ENCODE measurements at places on chromosomes 1 and 21.

DNA sequence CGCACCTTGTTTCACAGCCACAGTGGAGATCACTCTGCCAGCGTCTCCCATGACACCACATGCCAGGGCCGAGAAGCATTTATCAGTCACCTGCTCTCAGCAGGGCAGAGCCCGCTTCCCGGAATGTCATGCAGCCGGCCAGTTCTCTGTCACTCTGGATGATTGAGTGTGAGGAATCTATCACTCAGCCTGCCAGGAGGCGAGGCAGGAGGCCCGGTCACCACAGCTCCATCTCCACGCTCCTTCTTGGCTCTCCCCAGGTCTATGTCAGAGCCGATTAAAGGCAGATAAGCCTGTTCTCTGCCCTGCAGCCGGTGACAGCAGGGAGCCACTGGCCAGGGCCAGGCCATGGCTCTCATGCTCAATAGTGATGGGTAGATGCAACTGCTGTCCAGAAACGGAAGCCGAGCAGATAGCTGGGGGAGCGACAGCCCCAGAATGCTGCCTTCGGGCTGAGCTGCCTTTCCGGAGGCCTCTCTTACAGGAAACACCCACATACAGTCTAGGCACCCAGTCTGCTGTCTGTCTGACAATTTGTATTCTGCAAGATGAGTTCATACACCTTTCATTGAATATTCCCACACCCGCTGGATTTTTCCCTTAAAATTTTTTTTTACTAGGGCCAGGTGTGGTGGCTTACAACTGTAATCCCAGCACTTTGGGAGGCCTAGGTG, 64.1 kb downstream of the ACTL8 start:
- DNase-seq, result no peak

GRCh38 chr1:112536561-112536960, 27.8 kb downstream of the WNT2B start:
- DNase-seq, result no peak

GRCh38 chr1:60173729-60174505, 100.3 kb upstream of the C1orf87 start:
- no peak for DNase-seq

DNA sequence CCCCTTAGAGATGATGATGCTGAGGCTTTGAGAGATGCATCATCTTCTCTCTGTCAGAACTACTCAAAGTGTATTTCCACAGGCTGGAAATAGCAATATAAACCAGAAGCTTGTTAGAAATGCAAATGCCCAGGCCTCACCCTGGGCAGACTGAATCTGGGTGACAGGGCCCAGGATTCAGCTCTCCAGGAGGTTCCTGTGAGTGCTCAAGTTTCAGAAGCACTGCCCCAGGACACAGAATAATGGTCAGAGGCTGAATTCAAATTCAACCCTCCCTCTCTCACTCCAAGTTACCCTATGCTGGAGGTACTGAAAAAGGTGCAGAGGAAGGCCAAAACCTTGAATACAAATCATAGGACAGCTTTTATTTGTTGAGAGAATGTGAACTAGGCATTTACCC, 98.5 kb upstream of the NGF start:
- no peak for DNase-seq

DNA sequence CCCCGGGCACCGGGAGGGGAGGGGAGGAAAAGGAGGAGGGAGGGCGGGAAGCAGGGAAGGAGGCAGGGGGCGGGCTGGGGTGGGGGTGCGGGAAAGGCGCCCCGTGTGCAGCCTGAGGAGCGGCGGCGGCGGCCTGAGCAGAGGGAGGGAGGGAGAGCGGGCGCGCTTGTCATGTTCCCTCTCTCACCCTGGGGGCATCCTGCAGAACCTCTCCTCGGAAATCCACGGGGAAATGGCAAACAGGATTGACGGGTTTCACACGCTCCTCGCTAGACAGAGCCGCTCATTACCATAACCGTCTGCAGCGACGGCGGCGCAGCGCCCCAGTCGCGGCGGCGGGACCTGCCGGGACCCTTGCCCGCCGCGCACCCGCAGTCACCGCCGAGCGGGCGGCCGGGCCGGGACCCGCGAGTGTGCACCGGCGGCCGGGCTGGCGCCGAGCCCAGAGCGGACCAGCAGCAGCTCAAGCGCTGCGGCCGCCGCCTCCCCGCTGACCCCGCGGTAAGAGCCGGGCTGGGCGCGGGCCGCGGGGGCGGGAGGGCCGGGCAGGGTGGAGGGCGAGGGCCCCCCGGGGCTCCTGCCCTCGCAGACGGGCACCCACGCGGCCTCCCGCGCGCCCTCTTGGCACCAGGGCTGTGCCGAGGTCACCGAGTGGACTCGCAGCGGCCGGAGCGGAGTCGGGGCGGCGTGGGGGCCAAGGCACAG, at the start of gene SERTAD4:
Gene SERTAD4 (plus strand): TSS at position 286 of the 705 bp plus-strand sequence. CDS start 5,165 bp downstream, outside the sequence.
- DNase-seq, result no peak

DNA sequence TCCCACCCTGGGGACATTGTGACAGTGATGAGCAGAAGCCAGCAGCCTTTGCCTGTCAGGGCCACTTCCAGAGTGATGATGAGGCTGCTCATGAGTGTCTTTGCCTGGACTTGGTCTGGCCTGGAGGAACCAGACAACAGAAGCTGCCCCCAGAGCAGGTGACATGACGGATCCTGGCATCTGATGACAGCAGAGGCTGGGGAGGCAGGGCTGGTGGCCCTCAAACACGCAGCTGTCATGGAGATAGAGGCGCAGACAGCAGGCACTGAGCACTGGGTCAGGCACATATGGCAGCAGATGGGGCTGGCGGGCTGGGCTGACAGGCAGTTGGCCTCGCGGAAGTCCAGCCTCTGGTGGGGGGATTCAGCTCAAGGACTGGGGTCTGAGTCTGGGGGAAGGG, 66.4 kb upstream of the STUM start:
- no peak for DNase-seq

DNA sequence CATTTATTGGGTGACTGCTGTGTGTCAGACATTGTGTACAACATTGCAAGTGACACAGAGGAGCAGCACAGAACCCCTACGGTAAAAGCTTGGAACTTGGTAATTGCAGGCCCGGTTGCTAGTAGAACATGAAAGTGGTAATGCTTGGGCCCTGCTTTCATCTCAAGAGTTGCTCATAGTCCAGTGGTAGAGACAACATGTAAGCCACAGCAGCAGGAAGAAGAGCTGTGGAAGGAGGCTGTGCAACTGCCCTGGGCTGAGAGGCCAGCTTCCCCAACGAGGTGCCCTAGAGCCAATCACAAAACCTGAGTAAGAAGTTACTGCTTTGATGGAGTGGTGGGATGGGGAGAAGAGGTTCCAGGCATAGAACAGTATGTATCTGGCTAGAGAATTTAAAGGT, 18.4 kb downstream of the CNIH4 start:
- DNase-seq, result no peak

- DNase-seq, result no peak
These were observed 90.6 kb upstream of the ZNF678 start for GRCh38 chr1:227472772-227473171.

- DNase-seq, result no peak
These were observed 671.7 kb downstream of the SMYD3 start for GRCh38 chr1:245835386-245835785.

DNA sequence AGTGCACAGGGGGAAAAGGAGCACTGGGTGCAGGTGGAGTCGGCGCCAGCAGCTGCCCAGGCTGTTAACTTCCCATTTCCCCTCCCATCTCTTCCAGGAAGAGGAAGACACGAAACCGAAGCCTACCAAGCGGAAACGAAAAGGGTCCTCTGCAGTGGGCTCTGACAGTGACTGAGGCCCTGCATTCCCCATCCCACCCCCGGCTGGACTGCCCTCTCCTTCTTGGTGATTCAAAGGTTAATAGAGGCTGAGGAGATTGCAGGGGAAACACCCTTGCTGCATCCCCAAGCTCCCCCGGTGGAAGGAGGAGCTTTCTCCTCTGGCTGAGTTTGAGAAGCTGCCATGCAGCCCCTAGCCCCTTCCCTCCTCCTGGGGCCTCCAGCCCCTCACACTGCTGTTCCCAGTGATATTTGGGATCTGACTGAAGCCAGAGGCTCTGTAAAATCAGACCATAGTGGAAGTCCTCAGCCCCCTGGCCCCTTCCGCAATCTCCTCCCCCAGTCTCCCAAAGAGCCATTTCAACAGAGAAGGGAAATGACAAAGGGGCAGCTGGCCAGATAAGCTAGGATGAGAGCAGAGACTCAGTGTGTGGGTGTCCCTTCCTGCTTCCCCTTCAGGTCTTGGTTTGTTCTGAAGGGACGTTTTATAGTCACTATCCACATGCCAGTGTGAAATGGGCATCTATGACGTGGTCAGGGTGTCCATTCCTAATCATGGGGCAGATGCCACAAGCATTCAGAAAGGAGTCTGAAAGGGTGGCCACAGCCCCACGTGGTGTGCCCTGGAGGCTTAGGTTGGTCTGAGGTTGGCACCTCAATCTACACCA, 1.9 kb upstream of the SLC27A3 start:
- DNase-seq, result no peak

- no peak for DNase-seq
These were observed 155.0 kb upstream of the EDN2 start for GRCh38 chr1:41639332-41639936.

- DNase-seq, result no peak
These were observed 15.8 kb upstream of the SLC25A44 start for GRCh38 chr1:156177919-156178654.

DNA sequence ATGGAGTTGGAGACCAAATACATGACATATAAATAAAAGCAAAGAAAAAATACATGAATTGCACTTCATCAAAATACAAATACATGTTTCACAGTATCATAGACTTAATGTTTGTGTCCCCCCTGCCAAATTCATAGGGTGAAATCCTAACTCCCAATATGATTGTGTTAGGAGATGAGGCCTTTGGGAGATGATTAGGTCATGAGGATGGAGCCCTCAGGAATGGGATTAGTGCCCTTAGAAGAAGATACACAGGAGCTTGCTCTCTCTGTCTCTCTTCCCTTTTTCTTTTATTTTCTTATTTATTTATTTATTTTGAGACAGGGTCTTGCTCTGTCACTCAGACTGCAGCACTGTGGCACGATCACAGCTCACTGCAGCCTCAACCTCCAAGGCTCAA, 26.0 kb upstream of the FAM131C start:
- DNase-seq, result no peak

GRCh38 chr1:111141245-111142220, 1.5 kb downstream of the CEPT1 start:
- no peak for DNase-seq

- no peak for DNase-seq
These were observed 14.9 kb downstream of the PLEKHA6 start for GRCh38 chr1:204344665-204345355.

GRCh38 chr21:38444691-38445090, 53.6 kb downstream of the ERG start:
- no peak for DNase-seq

DNA sequence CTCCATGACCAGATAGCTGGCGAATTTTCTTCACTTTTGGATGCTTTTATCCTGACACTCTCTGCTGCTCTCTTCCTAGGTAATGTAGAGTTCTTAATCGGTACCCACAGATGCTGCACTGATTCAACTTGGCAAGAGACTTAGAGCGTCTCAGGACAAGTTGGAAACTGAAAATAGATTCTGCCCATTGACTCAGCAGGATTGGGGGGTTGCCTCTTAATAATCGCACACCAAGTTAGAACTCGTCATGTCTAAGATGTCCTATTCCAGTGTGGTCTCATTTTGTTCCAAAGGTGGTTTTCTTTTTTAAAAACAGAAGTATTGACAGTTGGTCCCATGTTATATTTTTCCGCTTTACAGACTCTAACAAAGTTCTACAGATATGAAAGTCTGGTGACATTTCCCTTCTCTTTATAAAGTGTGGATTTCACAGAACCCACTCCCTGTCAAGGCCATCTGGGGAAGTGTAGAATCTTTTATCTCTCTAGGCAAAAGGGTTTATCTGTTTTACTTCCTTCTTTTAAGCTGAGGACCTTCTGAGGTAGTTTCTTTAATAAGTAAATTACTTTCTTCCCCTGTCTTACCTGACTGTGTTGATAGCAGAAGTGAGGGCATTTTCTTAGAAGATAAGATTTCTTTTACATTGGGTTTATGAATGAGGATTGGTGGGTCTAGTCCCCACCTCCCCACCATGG, 12.1 kb upstream of the DIPK1A start:
- no peak for DNase-seq

DNA sequence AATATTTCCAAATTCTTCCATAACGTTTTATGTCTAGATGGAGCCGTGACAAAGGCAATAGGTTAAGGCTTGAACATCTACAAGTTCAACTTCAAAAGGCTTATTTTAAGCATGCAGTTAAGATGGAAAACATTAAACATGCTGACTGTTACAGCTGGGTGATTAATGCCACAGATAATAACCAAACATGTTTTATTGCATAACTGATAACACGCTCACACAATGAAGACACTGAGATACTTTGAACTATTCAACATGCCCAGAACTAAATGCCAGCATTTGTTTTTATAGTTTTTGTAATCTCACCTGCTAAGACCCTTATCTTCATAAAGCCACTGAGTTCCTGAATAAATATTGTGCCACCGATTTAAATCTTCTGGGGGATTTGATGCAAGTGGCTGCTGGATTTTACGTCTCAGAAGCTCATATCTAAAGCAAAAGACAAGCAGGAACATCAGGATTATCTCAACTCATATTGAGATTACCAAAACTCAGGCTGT, 310.4 kb downstream of the KCTD3 start:
- no peak for DNase-seq

- DNase-seq, result no peak
These were observed 53.9 kb downstream of the CYYR1 start for GRCh38 chr21:26519142-26519541.

DNA sequence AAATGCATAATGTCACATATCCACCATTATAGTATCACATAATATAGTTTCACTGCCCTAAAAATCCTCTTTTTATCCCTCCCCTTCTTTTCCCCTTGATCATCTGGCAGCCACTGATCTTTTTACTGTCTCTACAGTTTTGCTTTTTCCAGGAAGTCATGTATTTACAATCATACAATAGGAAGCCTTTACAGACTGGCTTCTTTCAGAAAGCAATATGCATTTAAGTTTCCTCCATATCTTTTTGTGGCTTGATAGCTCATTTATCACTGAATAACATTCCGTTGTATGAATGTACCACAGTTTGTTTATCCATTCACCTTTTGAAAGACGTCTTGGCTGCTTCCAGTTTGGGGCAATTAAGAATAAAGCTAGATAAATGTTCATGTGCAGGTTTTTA, 14.3 kb upstream of the WDTC1 start:
- no peak for DNase-seq

GRCh38 chr1:232726048-232726779, 79.0 kb upstream of the MAP10 start:
- no peak for DNase-seq

- no peak for DNase-seq
These were observed 127.2 kb downstream of the FAM78B start for GRCh38 chr1:166039436-166040201.

DNA sequence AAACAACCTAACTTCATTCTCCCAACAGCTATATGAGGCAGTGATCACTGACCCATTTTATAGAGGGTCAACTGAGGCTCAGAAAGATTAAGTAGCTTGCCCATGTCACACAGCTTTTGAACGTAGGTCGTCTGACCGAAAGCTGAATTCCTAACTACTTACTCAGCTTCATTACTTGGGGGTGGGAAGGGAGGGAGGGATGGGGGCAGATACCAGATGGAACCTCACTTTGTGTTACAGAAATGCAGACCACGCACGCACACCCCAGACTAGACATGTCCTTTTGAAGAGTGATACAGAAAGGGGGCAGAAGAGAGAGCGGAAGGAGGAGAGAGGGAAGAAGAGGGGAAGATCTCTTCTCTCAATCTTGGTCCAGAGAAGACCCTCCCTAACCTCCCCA, 2.3 kb downstream of the ADGRB2 start:
- no peak for DNase-seq

- DNase-seq, result no peak
These were observed 32.5 kb upstream of the IVNS1ABP start for GRCh38 chr1:185349556-185349955.
